ENCODE measurements at places on chromosomes 2 and 18.
A peak's percentile ranks its signal among the peaks of the same experiment; 100 is the strongest.

GRCh38 chr18:26488417-26489009 lies 59.8 kb downstream of the KCTD1 start:
- DNase-seq = no peak

DNA sequence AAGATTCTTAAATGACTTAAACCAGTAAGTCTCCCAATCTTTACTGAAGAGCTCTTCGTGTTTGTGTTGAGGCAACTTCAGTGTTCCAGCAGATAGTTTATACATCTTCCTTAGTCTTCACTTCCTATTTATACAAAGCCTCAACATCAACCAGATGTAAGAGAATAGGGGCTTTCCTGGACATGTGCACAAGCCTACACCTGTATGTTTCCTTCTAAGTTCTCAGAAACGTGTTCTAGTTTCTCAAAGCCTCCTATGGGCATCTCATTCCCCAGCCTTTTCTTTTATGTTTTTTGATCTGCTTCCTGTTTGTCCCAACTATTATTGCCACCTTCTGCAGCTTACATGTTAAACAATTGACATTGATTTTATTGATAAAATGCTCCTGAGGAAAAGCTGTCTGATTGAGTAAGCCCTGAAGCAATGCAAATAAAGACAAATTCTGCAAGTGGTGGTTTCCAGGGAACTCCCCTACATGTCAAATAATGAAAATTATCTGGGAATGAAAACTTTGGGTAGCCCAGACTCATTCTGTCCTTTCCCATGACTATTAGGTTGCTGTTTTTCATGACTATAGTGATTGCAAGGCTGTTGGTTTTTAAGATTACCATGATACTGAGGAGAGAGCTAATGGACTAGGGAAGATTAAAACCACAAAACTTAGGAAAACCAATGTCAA lies 663.3 kb upstream of the ACVR2A start:
- no peak for DNase-seq

DNA sequence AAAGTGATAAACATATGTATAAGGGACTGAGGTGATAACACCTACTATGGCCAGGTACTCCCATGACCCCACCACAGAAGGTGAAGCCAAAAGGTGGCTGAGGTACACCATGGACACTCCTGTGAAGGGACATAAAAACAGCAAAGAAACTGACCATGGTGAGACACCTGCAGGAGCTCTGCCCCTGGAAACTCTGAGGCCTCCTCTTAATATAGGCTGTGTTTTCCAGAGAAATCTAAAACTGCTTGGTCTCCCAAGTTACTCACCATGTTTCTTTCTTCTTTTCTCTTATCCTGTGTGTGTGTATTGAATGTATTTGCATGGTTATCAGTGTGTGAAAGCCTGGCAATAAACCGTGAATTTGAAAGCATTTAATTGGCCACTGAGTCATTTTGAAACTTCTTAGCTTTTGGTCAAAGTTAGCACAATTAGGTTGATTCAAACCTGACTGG lies 739.3 kb upstream of the GCFC2 start:
- DNase-seq = no peak

- no peak for DNase-seq
Observed at GRCh38 chr18:12464731-12465130, 57.0 kb downstream of the PRELID3A start.

GRCh38 chr2:114119862-114120261 lies 230.0 kb downstream of the ACTR3 start:
- peak; percentile 27 for DNase-seq

DNA sequence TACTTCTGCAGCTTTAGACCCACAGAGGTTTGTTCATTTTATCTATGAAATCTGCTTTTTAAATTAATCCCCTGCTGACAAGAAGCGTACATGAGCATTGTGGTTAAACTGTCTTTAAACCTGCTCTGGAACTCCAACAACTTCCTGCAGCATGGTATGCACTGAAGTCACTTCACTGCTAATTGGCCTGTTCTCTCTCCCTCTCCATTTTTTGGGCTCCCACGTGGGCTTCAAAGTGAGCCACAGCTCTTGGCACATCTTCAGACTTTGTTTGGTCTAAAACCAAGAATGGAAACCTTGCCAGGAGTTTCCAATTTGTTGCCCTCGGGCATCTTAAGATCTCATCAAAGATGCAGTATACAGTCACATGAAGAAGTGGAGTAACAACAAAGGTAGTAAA lies 311.4 kb downstream of the LRRTM1 start:
- no peak for DNase-seq

DNA sequence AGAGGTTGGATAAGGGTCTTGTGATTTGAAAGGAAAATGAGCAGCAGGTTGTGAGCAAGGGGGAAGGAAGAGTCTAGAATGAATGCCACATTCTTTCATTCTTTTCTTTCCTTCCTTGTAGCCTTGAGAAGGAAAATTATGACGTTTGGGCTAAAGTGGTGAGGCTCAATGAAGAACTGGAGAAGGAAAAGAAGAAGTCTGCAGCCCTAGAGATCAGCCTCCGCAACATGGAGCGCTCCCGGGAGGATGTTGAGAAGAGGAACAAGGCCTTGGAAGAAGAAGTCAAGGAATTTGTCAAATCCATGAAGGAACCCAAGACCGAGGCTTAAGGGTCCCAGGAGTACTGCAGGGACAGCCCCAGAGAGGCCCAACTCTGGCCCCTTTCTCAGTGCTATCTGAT lies 45.3 kb downstream of the BMP10 start:
- DNase-seq = no peak
